ENCODE measurements at places on chromosomes 4 and X. TPM values are rescaled to one million over a fixed set of nuclear protein-coding genes. Genes with fewer than 3 reads are reported as not detected.

DNA sequence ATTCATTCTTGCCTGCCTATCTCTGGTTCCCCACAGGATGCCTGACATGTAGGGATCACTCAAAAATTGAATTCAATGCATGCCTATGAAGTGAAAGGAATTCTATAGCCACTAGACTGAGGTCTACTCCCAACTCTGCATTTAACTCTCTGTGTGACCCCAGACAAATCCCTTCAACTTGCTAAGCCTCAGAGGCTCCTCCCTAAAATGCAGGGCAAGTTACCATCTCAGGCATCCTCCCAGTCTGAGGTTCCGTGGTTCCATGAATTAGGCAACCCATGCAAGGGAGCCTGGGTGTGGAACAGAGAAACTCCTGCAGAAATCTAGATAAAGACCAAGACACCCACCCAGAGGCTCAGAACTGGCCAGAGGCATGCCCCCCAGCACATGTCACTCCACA is 6.6 kb downstream of the SRPX start:
- no peak for DNase-seq

DNA sequence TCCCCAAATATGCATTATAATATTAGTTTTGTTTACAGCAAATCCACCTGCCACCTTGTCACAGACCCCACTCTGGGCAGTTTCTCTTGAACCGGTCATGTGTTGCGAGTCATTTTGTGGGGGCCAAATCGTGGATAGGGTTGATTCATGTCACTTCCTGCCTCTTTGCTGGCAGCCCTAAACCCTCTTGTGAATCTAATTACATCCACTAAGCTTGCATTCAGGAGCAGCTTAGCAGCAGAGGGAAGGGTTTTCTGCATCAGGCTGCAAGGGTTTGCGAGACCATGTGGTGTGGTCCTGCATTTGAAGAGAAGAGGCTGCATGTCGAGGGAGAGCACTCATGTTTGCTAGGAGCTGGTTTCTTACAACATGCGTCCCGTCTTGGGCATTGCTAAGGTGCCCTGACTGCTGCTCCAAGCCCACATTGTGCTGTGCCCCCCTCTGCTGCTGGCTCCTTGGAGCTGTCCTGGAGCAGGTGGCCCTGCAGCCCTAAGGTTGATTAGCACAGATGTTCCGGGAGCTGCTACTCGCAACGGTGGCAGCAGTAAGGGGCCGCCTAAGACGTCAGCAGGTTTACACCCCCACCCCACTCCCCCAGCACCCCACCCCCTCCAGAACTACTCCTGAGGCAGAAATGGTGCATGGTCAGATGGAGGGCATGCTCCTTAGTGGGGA is 88.9 kb upstream of the CLDN34 start:
- no peak for DNase-seq

VSIG4 gene
- total RNA-seq: not detected

EFHC2 gene
- not detected for total RNA-seq

EDNRA gene
- 0.36 TPM for total RNA-seq
